Stimulated activated CD8-positive, alpha-beta memory T cell treated with anti-CD3 and anti-CD28 coated beads, Interleukin-15, amount 100 ng/mL, for 4 hours (primary cell): ENCODE measurements at places on chromosomes 1 and 21.

- DNase-seq = no peak
Observed at GRCh38 chr1:54464477-54465146, 58.4 kb upstream of the SSBP3 start.

GRCh38 chr1:46113948-46114347 lies 18.5 kb downstream of the PIK3R3 start:
- DNase-seq = no peak

GRCh38 chr1:61935516-61935915 lies 193.2 kb downstream of the PATJ start:
- no peak for DNase-seq

- no peak for DNase-seq
Observed at GRCh38 chr1:184553845-184554244, 167.0 kb downstream of the C1orf21 start.

DNA sequence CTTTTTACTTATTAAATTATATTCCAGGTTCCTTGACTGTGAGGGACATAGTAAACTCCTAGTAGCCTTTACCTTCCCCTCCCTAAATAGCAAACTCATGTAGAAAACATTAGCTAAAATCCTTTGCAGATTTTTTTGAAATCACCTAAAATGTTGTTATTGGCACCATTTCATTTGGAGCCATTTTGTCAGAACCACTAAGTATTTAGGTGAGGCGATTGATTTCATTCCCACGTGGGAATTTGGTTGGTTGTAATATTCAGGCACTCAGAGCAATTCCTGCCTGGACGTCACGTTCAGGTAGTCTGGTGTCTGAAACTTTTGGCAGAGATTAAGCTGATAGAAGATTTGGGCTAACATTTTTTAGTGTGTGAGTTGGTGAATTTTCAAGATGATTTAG lies 84.3 kb downstream of the CAMTA1 start:
- DNase-seq = no peak

- no peak for DNase-seq
Observed at GRCh38 chr1:225529726-225530125, 101.9 kb upstream of the LBR start.

- peak; percentile 49 for DNase-seq
Observed at GRCh38 chr1:24186993-24187790, at the start of gene IFNLR1. Gene IFNLR1 (minus strand): TSS chr1:24187289. CDS start chr1:24187248, 41 bp downstream.

DNA sequence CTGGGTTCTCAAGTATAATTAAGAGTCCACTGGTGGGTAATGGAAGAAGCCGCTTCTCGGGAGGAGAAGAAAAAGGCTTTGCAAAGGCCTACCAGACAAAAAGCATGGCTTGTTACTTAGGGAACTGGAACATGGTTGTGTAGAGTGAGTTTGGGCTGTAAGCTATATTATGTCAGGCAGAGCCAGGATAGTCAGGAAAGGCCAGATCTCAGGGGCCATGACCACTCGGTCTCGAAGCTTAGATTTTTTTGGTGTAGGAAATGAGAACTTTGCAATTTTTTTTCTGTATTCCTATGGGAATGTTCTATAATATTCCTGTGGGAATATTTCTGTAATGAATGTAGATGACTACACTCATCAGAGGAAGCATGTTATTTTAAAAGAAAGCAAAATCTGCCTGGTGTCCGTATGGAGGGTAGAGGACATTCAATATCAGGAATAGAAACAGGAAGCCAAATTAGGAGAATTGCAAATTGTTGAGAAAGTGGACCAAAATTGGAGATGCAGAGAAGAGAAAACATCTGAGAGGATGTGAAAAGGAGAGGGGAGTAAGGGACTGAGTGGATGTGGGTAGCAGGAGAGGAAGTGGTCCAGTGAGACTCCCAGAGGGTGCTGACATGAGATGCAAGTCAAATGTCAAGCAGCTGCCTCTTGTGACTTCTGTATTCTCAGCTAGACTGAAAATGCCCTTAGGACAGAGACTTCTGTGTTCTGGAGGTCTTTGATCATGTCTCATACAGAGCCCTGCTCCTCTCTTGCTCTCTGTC lies 45.2 kb upstream of the HAO2 start:
- no peak for DNase-seq

DNA sequence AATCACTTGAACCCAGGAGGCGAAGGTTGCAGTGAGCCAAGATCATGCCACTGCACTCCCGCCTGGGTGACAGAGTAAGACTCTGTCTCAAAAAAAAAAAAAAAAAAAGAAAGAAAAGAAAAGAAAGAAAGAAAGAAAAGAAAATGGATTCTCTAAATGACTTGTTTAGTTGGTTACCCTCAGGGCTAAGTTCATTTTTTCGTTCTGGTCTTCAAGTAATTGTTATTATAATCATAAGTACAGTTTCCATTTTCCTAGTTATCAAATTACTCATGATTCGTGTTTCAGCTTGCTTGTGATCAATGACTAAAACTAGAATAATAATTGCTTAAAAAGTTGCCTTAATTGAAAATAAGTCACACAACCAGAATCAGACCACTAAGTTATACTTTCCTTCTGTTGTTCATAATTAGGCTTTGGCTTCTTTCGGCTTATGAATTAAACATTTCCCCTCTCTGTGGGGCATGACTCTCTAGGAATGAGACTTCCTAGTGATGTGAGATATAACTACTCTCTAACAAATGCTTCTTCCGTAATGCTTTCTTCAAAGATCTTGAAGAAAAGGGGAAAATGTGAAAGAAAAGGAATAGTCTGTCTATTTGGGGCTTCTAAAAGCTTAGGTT lies 9.6 kb upstream of the RLF start:
- no peak for DNase-seq

- no peak for DNase-seq
Observed at GRCh38 chr1:243559575-243560162, 290.4 kb downstream of the AKT3 start.

- DNase-seq = no peak
Observed at GRCh38 chr1:164417016-164417704, 141.8 kb upstream of the PBX1 start.

GRCh38 chr21:26032263-26032662 lies 138.3 kb downstream of the APP start:
- DNase-seq = no peak

- DNase-seq = no peak
Observed at GRCh38 chr1:23799570-23800399, 769 bp downstream of the GALE start.

DNA sequence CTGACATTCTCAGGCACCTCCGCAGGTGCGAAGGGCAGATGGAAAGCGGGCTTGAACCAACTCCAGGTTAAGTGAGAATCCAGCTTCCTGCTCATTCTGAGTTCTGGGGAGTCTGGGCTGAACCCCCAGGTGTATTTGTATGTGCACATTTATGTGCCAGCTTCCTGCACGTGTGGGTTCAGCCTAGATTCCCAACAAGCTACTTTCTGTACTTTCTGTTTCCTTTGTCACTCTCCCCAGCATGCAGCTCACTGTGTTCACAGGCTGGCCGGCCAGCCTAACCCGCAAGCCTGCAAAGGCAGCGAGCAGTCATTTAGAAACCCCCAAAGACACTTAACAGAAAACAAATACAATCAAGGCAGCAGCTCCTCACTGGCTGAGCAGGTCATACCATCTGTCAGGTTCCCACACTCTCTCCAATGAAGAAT lies 1.3 kb upstream of the IL19 start:
- DNase-seq = no peak

DNA sequence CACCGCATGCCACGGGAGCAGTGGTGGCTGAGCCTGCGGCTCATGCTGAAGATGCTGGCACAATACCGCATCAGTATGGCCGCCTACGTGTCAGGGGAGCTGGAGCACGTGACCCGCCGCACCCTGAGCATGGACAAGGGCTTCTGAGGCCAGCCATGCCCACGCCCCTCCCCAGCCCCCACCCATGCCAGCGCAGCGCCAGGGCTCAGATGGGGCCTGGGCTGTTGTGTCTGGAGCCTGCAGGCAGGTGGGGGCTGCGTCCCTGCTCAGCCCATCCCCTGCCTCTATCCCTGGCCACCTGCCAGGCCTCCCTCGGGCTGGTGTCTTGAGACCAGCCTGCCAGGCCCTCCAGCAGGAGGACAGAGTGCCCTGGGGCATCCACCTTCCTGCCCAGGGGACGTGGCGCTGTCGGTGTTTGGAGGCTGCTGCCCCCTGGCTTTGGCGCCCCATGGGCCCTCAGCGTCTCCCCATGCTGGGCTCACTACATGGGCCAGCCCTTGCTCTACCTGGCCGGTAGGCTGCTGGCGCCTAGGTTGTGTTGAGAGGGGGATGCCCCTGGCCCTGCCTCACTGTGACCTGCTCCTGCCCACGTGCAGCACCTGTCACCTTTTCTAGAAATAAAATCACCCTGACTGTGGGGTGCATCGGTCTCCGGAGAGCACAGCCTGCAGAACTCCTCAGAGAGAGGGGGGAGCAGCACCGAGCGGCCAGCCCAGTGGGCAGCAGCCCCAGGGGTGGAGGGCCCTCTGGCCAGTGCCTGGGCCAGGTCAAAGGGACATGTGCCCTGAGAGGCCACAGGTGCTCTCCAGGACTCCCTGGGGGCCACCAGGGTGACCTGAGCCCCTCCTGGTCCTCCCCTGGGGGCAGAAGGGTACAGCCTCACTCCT lies 12.2 kb downstream of the CFAP410 start:
- no peak for DNase-seq

DNA sequence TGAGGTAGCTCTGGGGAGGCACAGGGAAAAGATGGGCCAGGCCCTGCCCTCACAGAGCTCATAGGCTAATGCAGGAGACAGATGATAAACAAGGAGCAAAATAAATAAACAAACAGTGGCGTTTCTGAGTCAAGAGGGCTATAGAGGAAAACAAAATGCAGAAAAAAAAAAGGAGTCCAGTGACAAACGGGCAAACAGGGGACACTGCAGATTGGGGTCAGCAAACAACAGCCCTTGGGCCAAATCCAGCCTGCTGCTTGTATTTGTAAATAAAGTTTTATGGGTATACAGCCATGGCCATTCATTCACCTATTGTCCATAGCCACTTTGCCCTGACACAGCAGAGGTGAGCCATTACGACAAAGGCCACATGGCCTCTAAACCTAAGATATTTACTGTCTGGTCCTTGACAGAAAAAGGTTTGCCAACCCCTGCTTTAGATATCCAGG lies 19.1 kb upstream of the PINK1 start:
- no peak for DNase-seq

DNA sequence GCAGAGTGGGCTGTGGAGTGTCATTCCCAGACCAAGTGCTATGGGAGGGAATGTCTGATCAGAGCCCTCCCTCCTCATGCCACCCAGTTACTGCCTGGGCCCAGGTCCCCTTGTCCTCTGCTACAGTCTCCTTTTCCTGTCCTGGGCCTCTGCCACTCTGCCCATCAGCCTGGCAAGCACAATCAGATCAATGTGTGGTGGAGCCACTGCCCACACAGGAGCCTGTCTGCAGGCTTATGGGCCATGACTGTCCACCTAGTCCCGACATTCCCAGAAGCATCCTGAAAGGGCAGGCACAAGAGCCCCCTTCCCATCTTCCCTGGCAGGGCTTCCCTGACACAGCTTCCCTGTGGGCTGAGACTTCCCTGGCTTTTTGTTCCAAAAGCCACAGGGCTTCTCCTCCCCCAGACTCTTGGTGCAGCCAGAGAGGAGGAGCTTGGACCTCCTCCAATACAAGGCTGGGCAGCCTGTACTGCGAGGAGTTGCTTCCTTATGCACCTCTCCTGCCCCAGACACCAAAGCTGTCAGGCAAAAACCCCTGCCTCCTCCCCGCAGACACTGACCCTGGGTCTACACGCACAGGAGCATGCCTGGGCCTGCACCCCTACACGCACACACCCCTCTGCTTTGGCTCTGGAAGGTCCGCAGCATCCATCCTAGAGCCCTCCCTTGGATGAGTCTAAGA lies 29.2 kb upstream of the CNTN2 start:
- no peak for DNase-seq

DNA sequence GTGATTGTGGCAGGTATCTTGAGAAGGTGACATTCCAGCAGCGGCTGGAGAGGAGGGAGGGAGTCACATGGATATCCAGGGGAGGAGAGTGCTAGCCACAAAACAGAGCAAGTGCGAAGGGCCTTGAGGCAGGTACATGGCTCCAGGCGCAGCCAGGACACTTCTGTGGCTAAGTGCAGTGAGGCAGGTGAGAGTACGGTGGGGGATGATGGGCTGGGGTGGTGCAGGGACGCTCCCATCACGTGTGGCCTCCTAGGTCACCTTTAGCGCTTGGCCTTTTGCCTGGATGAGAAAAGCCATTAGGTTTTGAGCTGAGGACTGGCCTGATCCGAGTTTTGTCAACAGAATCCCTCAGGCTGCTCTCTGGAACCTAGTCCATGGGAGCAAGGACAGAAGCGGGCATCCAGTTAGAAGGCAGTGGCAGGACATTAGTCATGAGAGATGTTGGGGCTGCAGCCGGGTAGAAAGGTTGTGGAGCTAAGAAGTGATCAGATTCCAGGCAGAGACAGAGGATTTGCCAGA lies 31.6 kb downstream of the SMYD2 start:
- no peak for DNase-seq

- DNase-seq = no peak
Observed at GRCh38 chr1:212149566-212149965, 114.0 kb downstream of the DTL start.

DNA sequence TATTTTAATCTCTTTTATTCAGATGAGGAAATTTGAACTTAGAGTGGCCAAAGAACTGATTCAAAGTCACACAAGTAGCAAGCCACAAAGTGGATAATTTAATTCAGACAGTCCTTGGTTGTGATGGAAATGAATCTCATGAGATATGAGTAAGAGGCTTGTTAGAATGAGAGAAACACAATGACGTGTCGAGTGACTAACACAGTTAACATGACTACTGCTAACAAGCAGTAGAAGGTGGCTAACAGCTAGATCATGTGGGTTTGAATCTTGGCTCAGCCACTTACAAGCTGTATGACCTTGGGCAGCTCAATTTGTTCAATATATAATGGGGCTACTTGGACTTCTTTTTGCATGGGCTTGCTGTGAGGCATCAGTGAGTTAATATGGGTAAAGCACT lies 104.5 kb upstream of the LMO4 start:
- no peak for DNase-seq

DNA sequence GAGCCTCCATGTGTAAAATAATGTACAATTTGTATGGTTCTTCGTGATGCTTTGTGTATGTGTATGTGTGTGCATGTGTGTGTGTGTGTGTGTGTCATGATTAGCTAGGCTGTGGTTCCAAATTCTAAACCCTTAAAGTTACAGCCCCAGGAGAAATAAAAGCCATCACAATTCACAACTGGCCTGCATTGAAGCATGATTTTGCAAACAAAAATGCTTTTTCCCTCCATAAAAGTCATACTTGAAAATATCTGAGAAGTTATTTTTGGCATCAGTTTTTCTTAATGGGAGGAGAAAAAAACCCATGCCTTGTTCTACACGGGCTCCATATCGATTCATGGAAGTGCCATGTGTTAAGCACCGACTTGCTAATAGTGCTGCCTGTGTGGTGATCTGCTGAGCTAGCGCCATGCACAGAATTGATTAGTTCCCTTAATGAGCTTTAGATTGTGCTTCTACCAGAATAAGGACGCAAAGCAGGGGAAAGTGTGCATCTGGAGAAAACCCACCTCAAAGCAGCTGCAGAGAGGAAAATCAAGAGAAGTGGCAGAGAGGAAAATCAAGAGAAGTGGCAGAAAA lies 207.3 kb downstream of the DSCAM start:
- no peak for DNase-seq
